ENCODE measurements at places on chromosomes 7 and 10.

DNA sequence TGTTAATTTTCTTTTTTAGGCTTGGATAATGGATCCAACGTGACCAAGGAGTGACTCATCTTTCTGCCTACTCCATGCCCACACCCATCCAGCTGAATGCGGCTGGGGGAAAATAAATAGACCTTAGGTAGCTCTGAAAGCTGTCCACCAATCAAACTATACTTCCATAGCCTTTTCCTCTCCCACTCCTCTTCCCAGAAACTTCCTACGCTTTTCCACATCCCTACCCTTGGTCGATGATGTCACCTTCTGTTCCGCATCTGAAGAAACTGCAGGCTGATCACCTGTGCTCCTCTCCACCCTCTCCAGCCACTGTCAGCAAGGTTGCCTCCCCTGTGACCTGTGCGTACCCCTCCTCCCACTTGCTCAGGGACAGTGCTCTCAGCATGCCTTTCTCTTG lies 359.8 kb upstream of the KLF6 start:
- no peak for DNase-seq

DNA sequence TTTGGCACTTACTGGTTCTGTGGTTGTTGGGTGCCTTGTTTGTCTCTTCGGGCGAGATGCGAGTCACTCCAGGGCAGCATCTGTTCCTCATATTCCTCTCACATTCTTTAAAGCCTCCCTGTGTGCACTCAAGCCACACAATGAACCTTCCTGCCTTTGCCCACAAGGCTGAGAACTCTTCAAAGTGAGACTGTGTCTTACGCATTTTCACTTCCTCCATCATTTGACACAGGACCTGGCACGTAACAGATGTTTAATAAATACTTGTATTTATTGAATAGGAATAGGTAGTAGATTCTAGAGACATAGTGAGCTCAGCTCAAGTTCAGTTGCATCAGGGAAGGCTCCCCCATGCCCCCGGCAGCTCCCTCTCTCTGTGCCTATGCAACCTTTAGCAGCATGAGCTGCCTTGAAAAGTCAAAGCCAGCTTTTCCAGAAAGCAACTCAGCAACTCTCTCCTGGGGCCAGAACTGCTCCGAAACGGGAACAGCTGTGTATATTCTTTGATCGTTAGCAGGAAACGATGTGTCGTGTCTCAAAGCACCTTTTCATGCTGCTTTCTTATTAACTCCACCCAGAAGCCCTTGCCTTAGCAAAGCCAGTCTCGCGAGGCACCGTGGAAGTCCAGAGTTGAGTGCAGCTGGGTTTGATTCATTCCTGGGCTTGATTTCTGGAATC lies 97.5 kb downstream of the PFKFB3 start:
- no peak for DNase-seq

GRCh38 chr7:158414002-158414401 lies 173.6 kb downstream of the PTPRN2 start:
- DNase-seq: no peak

GRCh38 chr10:25758511-25758910 lies 175.5 kb upstream of the MYO3A start:
- no peak for DNase-seq

GRCh38 chr10:76959111-76959510 lies 678.5 kb downstream of the KCNMA1 start:
- DNase-seq: no peak

Data from stimulated activated CD8-positive, alpha-beta memory T cell treated with anti-CD3 and anti-CD28 coated beads, Interleukin-7, amount 100 ng/mL, for 1 hour (primary cell).